ENCODE measurements at places on chromosomes 5 and 9. TPM values are rescaled to one million over a fixed set of nuclear protein-coding genes. Genes with fewer than 3 reads are reported as not detected.

PTGES2 gene
- 68.0 TPM for total RNA-seq

SHISAL2B gene
- total RNA-seq = not detected

- no peak for DNase-seq
- H3K36me3 ChIP-seq = no peaks in the 10 kb centered on the region
- no peak overlapping the region for H3K27ac ChIP-seq
- H3K4me1 ChIP-seq = no peaks in the 10 kb centered on the region
- H3K4me3 ChIP-seq = no peak overlapping the region
- no peaks in the 10 kb centered on the region for H3K27me3 ChIP-seq
Measured at GRCh38 chr5:170211575-170212334, 21.0 kb upstream of the C5orf58 start.

- H3K4me1 ChIP-seq = peaks cover 15% of the 10 kb centered on the region
- H3K27me3 ChIP-seq = no peaks in the 10 kb centered on the region
- no peaks in the 10 kb centered on the region for H3K36me3 ChIP-seq
- H3K4me3 ChIP-seq = no peak overlapping the region
- no peak for DNase-seq
Measured at GRCh38 chr5:14240359-14240758, 97.2 kb downstream of the TRIO start.

DNA sequence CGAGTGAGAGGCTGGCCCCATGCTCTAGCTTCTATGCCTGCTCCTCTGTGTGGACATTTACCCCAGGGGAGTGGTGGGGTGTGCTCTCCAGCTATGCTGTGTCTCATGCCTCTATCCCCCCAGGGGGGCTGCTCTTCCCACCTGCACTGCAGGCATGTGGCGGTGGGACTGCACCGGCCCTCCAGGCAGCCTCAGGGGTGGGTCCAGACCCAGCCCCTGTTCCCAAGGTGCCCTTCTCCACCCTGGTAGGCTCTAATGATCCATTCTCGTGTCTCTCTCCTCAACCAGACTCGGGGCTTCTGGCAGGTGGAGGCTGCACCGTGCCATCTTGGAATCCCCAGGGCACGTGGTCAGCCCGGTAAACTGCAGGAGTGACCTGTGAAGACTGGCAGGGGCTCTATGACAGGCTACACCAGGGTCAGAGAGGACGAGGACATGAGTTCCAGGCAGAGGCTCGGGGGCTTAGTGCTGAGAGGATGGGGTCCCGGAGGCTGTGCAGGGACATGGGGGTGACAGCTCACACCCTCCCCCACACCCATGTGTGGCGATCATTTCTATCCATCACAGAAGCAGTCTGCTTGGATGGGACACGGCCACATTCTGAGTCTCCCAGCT lies 22.7 kb upstream of the COL5A1 start:
- no peaks in the 10 kb centered on the region for H3K36me3 ChIP-seq
- H3K4me3 ChIP-seq = no peak overlapping the region

GRCh38 chr5:78482948-78483347 lies 122.5 kb downstream of the SCAMP1 start:
- H3K27me3 ChIP-seq = no peaks in the 10 kb centered on the region
- no peak overlapping the region for H3K4me3 ChIP-seq
- no peak for DNase-seq
- H3K4me1 ChIP-seq = peaks cover 15% of the 10 kb centered on the region

DNA sequence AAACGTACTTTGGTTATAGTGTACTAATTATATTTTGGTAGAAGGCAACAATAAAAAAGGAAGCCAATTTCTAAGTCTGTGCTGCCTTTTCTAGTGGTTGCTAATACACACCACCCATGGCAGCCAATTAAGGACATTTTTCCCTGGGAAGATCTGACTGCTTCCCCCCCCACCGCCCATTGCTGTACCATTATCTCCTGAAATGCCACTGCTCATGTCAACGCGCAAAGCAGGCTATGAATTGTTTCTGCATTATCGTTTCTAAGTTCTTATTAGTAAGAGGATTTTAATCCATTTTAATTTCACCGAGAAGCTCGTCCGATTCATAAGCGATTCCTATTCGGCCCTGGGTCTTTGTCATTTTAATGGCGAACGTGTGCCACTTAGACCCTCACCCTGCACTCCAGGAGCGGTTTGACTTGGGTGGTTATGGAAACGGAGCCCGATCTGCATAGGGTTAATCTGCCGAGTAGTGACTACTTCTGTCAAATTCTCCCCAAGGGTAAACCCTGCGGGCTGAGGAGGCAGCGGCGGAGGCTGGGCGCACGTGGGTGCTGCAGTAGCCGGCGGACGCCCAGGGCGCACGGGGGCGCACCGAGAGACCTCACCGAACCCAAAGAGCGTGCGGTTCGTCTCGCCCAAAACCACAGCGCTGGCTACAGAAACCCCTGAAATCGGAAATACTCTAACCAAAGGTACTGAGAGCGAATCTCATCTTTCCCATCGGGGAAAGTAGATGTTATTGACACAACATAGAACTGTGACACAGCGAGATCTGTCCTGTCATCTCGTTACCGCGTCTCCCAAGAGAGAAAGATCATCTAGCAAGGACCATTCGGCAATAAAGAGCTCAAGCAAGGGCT lies 55.8 kb upstream of the SHC3 start:
- H3K27ac ChIP-seq = no peak overlapping the region
- peaks cover 6% of the 10 kb centered on the region for H3K4me1 ChIP-seq
- peaks cover 8% of the 10 kb centered on the region for H3K27me3 ChIP-seq
- DNase-seq = peak; percentile 21
- H3K36me3 ChIP-seq = no peaks in the 10 kb centered on the region

All from B cell (primary cell).